NCI-H1092 treated with DMSO at 0.1 percent for 48 hours (cell line): ENCODE measurements at places on chromosomes 6 and 20.

- DNase-seq = no peak
Measured at GRCh38 chr20:36676701-36677421, 30.9 kb upstream of the SLA2 start.

DNA sequence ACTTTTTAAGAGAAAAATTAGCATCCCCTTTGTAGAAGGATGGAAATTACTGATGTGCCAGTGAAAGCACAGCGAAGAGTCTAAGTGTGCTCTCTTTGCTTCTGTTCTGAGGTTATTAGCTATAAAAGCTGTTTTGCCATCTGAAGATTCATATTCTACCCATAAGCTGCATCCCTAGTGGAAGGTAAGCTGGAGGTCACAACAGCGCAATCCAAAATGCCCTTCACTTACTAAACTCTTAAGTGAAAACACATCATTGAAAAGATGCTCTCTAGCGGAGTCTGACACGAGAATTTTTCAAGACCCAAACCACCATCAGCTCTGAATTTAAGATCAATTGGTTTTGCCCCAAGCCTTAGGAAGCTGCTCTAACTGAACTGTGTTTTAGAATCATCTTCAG, 113.5 kb downstream of the ZMYND8 start:
- DNase-seq = no peak

GRCh38 chr6:111894272-111894671, 21.0 kb upstream of the FYN start:
- no peak for DNase-seq

DNA sequence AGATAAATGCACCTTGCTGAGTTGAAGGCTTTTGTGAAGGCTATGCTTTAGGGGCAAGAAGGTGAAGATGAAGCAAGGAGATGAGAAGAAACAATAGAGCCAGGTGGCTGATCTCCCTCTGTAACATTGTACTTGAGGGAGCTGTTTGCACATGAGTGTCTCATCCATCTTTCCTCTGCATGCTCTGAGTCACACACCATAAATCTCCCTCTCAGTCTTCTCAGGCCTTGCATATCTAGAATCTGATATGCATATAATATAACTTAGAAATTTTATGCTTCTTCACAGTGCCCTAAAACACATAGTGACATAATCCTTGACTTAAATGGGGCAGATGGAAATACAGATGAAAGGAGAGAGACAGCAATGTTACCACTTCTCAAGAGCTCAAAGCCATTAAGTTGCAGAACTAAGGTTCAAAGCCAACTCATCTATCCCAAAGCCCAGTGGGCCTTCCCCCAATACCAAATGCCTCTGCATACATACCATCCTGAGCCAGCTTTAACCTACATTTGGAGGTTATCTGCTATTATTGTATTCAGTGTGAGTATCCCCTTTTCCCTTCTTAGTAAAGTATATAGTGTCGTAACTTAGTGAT, 62.4 kb upstream of the STXBP5 start:
- no peak for DNase-seq

- DNase-seq = no peak
Measured at GRCh38 chr6:124436803-124437202, 525.4 kb upstream of the RNF217 start.

DNA sequence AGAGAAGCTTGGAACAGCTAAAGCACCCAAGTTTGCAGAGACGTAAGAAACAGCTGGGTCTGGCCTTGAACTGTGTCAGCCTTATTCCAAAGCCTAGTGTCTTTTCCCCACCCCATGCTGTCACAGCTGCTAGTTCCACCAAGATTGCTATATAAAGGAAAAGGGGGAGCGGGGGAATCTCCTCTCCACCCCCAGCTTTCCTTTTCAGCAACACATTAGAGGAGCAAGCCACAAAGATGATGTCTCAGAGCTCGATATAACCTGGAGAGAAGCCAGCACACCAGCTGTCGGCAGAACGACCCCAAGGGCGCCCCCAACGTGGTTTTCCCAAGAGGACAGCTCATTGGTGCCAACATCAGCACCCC, 36.5 kb downstream of the ATP9A start:
- no peak for DNase-seq

DNA sequence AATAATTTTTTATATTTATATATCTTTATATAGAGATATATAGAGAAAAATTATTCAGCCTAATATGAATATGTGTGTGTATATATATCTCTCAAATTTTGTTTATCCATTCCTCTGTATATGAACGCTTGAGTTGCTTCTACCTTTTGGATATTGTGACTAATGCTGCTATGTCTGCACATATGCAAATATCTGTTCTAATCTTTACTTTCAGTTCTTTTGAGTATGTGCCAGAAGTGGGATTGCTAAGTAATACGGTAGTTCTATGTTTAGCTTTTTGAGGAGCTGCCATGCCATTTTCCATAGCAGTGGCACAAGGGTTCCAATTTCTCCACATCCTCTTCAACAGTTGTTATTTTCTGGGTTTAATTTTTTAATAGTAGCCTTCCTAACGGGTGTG, 72.8 kb upstream of the CEP85L start:
- DNase-seq = no peak
